NCI-H2081 treated with DMSO at 0.1 percent for 48 hours (cell line): ENCODE measurements at places on chromosomes 4 and X.

GRCh38 chrX:53711436-53711835 lies 24.9 kb upstream of the HUWE1 start:
- DNase-seq = no peak

GRCh38 chr4:6900956-6901355 lies 8.7 kb upstream of the TBC1D14 start:
- no peak for DNase-seq

- DNase-seq = peak; percentile 81
Measured at GRCh38 chr4:140049024-140049848, 104.7 kb downstream of the MAML3 start.

DNA sequence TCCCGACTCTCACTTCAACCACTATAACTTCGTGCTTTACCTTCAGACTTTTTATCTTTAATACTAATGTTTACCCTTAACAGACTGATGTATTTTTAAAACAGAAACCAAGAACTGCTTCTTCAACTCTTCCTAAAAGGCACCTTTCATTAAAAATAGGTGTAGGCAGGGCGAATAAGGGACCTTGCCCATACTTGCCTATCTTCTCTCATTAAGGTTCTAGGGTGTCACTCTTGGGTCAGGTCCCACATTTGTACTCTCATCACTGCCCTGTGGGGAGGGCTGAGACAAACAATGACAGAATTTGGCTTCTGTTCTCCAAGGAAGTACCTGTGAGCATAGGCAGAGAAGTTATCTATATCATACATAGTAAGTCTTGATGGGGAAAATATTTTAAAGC lies 69.7 kb downstream of the ANKRD50 start:
- DNase-seq = no peak

- no peak for DNase-seq
Measured at GRCh38 chr4:87540146-87541058, 11.2 kb upstream of the SPARCL1 start.

- no peak for DNase-seq
Measured at GRCh38 chrX:118742176-118742575, 14.8 kb downstream of the IL13RA1 start.

DNA sequence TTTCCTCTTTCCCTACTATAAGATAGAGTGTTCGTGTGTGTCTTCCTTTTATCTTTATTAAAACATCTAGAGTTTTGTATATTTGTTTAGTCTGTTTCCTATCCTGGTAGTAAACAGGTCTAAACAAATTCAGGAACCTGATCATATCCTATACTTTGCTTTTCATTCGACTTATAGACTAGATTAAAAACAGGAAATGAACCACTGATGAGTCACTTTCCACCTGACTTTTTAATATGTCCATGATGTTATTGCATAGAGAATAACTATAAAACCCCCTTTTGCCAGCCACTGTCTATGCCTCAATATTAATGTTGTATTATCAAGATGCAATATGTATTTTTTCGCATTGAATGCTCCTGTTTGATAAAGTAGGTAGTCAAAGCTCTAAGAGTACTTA lies 1794.0 kb downstream of the STIM2 start:
- no peak for DNase-seq

- no peak for DNase-seq
Measured at GRCh38 chr4:152605641-152606335, 69.9 kb upstream of the FBXW7 start.

GRCh38 chr4:122671919-122672490 lies 51.1 kb upstream of the IL21 start:
- no peak for DNase-seq

DNA sequence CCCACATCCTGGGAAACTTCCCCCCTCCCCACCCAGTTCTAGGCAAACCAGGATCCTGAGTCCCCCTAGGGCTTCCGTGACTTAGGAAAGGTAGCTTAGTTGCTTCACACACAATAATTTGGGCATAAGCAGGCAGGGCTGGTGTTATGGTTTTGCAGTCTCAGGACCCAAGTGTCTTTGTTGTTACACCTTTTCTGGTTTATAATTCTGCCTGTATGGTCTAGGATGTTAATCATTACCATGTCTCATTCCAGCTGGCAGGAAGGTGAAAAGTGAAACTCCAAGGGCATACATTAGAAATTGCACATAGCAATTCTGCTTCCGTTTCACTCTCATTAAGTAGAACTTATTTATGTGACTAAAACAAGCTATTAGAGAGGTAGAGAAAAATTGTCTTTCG lies 16.8 kb downstream of the UGT8 start:
- no peak for DNase-seq

DNA sequence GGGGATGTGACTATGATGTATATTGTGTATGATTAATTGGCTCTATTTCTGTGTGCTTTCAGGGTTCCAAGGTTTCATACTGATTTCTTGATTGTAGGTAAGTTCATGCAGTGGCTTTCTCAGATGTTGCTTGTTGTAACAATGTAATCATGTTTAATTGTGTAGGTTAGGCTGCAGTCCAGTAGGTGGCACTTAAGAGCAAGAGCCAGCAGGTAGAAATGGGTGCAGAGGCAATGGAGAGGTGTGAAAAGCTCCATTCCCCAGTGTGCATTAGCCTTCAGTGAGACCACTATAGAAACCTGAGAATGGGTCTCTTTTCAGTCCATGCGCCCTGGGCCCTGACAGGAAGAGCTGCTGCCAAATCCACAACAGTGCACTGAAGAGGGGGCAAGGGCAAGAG lies 28.2 kb downstream of the DCAF12L2 start:
- no peak for DNase-seq

DNA sequence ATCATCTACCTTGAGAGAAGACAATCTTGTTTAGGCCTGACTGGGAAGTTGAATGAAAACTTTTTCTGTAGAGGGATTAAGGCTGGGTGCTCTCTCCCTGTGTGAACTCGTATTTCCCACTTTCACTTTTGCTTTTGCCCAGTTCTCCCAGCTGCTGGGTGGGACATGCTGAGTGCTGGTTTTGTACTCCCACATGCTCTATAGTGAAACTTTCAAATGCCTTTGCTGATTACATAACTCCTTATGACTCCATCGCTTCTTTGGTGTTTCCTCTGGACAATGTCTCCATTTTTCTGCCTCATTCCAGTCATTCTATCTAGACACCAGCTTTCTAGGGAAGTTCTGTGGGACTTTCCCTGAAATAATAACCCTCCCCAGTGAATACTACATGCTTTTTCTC lies 100.5 kb downstream of the CLNK start:
- no peak for DNase-seq

DNA sequence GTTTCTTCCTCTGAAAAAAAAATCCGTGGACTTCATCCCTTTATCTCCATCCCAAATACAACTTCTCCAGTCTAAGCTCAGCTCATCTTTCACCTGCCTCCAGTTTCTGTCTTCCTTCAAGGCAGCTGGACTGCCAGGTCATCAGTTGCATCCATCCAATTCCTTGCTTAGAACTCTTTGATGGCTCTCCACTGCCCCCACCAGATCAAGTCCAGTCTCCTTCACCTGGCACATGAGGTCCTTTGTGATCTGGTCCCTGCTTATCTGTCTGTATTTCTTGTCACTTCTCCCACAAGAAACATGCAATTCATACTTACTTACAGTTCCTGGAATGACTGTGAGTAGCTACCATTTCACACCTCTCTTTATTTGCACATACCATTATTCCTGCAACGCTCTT lies 33.8 kb downstream of the OTUD6A start:
- no peak for DNase-seq

- DNase-seq = no peak
Measured at GRCh38 chr4:106079616-106080015, 184.3 kb downstream of the NPNT start.

GRCh38 chr4:169420291-169420690 lies 149.5 kb upstream of the SH3RF1 start:
- DNase-seq = no peak

DNA sequence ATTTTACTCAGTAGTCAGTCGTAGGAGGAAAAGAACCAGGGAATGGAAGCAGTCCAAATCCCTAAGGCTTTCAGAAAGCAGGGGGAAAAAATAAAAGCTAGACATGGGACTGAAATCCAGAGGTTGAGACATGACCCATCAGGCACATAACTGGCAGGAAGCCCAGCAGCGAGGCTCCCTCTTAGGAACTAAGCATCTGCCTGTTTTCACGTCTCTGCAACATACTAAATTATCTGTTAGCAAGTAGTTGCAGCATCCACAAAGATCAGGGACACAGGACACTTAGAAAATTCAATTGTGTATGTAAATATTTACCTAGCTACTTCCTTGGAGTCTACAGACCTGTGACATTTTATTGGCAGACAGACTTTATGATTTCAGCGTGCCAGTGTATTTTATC lies 118.0 kb upstream of the EDNRA start:
- no peak for DNase-seq

DNA sequence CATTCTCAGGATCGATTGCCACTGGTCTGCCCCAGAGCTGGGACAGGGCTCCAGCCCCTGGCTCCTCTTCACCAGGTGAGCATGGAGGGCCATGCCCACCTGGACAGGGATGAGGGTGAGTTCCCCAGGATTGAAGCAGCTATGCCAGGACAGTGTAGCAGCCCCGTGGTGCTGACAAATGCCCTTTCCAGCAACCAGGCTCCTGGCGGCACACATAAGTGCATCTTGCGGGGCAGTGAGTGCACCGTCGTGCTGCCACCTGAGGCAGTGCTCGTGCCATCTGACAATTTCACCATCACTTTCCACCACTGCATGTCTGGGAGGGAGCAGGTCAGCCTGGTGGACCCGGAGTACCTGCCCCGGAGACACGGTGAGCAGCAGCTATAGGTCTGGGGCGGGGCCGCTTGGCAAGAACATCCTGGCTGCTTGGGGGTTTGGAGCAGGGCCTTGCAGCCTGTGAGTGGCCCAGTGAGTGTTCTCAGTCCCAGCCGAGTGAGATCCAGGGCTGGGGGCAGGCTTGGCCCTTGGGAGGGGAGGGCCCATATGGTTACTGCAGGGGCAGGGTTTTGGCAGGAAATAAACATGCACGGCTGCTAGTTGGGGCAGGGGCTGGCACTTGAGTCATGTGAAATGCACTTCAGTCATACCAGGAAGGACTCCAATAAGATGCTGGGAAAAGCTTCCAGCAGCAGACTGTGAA lies 6.1 kb downstream of the IL9R start:
- no peak for DNase-seq

- no peak for DNase-seq
Measured at GRCh38 chrX:112704187-112704586, 24.4 kb upstream of the LHFPL1 start.

DNA sequence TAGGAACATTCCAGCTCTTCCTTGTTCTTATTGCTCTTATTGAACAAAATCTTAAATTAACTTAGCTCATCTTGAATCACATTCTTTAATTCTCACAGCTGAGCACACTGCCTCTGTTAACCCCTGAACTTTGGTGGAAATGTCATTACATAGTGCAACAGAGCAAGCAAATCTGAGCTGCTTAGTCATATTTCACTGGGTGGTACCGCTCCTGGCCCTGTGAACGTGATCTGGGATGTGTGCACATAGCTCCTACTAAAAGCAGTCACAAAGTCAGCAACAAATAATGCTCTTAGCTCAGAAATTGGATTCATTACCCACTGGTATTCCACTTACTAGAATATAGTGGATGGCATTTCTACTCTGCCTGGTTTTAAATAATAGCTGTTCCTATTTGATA lies 27.9 kb downstream of the ARHGEF6 start:
- no peak for DNase-seq

- no peak for DNase-seq
Measured at GRCh38 chrX:56066016-56066415, 166.1 kb upstream of the KLF8 start.

DNA sequence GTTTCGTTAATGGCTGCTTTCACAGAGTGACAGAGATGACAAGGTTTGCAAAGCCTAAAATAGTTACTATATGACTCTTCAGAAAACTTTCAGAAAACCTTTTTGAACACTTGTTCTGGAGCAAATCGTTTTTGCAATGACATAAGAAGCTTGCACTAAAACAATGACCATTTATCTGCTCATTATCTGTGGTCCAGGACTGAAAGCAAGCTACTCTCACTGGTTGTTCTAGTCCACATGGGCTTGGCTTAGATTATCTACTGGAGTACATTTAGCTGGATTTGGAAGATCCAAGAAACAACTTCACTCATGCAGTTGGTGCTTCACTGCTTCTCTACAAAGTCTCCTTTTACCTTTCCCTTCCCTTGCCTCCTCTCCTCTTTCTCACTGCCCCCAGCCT lies 1836.4 kb upstream of the AGA start:
- no peak for DNase-seq

DNA sequence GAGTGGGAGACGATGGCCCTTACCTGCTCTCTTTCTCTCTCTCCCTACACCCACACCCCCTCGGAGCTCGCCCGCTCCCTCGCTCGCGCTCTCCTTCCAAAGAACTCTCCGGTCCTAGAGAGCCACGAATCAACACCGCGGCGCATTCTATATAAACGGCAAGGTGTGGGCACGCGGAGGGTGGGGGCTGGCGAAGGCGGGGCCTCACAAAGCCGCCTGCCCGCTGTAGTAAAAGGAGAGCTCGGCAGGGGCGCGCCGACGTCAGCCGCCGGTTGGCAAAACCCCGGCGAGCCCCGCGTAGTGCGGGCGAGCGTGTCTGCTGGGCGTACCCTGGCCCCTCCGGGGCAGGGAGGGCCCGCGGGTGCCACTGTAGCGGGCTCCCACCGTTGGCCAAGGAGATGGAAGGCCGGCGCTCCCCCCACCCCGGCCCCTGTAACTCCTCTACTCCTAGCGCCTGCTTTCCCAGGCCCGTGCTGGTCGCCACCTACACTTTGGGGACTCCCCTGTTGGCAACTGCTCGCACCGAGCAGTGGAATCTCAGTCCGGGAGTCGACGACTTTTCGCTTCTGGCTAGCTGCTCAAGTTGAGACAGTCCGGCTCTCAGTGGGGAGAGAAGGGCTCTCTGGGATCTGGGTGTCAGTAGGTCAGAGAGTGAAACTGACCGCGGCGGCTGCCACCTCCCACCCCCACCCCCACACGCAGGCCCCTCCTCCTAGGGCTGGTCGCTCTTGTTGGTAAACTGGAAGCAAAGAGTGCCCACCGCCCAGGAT lies 325.5 kb upstream of the F9 start:
- no peak for DNase-seq

DNA sequence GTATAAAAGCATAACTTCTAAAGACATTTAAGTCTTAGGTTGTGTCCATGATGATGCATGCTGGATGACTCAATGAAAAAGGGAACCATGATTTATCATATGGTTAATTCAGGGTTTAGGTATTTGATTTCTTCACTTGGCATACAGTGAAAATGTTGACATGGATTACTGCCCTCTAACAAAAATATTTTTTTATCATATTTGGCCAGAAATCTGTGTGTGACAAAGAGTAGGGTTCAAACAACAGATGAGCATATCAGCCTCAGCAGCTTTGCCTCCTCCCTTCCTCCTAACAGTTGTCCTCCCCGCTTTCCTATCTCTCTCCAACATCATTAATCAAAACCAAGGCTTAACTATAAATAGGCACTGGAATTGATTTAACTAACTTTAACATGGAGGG lies 46.3 kb downstream of the ARHGAP6 start:
- no peak for DNase-seq

DNA sequence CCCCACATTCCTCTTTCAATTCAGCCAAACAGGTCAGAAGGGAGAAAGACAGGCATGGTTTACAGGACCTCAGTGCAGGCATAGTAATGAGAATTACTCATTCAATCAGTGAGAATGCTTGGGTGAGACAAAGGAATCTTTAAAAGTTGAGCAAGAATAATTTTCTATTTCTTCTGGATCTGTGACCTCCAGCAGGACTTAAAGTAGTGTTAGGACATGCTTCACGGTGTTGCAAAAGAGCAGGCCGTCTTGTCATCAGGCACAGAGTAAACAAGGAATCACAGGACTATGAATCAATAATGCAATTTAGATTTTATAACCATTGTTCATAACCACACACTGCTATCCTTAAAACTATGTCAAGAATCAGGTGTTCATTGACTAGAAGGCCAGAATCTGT lies 130.6 kb upstream of the GLRA2 start:
- no peak for DNase-seq
